LHCN-M2 (cell line): ENCODE measurements at places on chromosomes 2 and 18.

DNA sequence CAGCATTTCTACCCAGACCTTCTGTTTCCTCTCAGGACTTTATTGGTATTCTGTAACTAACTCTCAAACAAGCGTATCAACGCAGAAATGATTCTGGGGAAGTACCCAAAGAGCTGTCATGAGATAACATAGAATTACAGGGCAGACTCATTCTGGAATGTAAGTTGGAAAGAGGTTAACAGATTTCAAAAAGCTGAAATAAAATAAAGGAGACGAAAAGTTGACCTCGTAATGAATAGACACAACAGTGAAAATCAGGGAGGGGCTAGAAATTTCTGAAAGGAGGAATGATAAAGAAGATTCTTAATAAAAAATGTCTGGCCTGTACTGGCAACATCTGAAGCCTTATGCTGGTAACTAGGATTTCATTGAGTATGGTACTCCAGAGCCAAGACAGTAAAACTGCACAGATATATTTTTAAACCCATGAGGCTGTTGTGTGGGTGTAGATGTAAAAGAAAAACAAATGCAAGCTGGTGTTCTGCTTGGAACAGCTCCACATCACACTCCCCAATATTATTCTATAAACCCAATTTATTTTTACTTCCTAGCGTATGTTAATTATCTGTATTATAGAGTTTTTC is 23.9 kb downstream of the RBMS1 start:
- no peak for DNase-seq

GRCh38 chr2:203892207-203892606 is 24.6 kb downstream of the CTLA4 start:
- DNase-seq = no peak

DNA sequence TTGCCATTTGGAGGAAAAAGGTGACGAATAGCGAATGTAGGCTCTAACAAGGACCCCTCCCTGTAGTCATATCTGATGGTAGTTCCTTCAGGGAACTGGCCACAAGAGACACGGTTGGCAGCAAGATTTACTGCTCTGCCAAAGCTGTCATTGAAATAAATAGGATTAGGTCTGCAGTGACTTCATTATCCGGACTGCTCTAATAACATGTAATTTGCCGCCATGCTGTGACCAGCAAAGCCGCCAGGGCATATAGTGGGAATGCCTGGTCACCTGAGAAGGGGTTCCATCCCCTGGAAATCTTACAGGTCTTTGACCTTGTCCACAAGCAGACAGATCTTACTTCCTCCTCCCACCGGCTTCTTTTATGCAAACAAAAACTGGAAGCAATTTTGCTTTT is 59.4 kb upstream of the LAPTM4A start:
- DNase-seq = no peak

DNA sequence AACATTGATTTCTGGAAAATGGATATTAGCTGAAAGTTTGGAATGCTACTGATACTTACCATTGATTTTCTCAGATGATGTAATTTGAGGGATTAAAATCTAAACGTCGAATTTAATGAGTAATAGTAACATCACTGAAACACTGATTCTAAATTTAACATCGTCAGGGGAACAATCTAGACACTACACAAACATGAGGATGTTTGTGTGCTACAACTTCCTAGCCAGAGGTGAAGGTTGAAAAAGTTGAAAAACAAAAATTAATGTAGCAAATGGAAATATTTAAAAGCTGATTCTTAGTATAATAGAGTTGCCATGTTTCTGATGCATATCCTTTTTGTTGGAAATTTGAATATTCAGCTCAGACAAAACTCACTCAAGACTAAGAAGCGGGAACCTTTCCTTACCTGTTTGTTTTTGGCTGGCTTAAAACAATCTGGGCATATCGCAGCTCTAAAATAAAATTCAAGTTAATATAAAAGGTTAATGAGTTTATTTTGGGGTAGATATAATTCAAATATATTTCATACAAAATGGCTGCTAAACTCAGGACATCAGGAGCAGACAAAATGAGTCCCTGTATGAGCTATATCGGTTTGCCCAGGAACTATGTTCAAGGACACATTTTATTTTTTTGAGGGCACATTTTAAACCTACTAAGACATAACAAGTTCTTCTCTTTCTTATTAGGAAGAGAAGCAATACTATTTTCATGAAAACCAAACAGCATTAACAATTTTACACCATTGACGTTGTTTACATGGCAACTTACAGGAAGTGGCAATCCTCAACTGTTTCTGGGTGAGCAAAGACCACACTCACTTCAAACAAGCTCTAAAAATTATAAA is 52.6 kb upstream of the PEX13 start:
- no peak for DNase-seq
